GM12891 (cell line): ENCODE measurements at places on chromosomes 1 and 21.

GRCh38 chr1:30532621-30533020 is 190.8 kb downstream of the MATN1 start:
- DNase-seq: no peak

DNA sequence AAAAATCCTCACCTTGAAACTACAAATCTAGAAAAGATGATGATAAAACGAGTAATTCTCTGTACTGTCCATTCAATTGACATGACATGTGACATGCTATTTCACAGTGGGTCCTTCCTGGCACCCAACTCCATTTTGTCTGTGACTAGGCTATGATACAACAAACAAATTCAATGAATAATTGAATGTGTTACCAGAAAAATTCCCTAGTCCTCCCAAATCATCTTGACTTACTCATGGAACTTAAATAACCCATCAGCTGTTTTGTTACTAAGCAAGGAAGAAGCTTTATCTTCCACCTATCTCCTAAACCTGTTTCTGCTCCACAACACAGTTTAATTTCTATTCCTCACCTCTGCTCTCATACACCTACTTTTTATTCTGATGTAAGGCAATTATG is 30.4 kb downstream of the B3GALNT2 start:
- no peak for DNase-seq

DNA sequence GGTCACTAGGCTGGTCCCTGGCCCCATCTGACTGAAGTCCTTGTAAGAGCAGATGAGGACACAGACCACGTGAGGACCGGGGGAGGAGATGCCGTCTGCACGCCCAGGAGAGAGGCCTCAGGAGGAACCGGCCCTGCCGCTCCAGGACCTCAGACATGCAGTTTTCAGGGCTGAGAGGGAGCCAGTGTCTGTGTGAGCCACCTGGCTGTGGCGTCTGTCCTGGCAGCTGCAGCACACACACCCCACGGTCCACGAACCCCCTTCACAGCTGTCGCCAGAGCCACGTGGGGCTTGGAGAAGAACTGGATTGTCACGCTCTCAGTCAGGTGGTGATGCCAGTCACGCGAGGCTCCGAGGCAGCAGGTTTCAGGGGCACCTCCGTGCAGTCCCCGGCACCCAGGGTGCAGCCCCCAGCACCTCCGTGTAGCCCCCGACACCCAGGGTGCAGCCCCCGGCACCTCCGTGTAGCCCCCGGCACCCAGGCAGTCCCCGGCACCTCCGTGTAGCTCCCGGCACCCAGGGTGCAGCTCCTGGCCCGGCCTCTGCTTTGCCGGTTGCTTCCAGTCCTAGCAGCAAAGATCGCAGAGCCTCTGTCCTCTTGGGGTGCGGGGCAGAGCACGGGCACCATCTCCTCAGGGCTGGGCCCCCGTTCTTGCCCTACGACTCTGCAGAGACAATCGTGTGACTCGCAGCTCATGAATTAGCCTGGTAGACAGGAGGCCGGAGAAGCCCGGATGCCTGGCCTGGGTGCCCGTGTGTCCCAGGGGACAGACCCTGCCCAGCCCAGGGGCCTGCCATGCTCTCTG is 19.0 kb upstream of the SUMO3 start:
- no peak for DNase-seq

GRCh38 chr1:32977546-32978087 is 13.0 kb upstream of the RNF19B start:
- DNase-seq: no peak

- DNase-seq: no peak
Observed at GRCh38 chr1:8651236-8651890, 166.1 kb downstream of the RERE start.

- DNase-seq: no peak
Observed at GRCh38 chr1:211775170-211775569, 55.4 kb downstream of the LPGAT1 start.

DNA sequence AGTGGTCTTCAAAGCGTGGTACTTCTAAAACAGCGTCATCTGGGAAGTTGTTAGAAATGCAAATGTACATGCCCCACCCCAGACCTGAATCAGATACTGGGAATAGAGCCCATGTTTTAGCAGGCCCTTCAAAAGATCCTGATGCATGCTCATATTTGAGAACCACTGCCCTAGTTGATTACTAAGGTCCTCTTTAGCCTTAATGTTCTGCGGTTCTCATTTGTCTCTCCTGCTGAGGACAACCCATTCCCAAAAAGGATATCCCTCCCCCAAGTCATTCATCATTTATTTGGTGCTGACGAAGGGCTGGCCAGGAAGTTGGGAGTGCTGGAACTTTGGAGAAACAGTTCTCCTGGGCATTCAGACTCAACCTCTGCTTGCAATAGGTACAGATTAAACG is 92.4 kb upstream of the RALGPS2 start:
- DNase-seq: no peak
